ENCODE measurements at places on chromosomes 13 and 19.

GRCh38 chr13:36069881-36070366 lies 61.3 kb downstream of the DCLK1 start:
- peak; percentile 68 for DNase-seq

DNA sequence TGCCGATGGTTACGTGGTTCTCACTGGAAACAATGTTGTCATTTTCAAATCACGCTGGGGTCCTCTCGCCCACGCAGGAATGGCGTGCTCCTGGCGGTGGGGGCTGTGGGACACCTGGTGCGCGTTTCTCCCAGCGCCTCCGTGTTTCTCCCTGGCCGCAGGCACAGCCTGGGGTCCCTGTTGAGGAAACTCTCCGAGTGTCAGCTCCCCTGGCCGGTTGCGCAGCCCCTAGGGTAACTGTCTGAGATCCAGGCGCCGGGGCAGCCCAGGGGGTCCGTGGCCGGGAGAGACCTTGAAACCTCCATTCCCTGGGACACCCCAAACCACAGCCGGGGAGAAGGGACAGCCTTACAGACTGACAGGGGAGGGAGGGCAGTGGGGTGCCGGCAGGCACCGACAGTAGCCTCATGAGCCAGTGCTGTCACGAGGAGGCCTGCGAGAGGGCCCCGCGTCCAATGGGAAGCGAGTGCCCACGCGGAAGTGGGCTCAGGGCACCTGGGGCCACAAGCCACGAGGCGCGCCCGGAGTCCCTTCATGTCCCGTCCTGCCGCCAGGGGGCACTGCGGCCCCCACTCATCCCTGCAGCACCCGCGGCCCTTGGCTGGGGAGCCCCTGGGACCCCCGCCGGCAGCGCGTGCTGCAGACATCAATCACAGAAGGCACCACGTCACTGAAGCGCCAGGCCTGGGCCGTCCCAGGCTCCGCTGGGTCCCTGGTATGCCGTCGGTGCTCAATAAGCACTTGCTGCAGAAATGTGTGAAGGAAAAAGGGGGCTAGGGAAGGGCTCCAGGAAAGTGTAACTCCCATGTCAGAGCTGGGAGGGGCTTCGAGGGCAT lies 9.5 kb downstream of the ADAMTSL5 start:
- no peak for DNase-seq

GRCh38 chr13:98974053-98974452 lies 3.8 kb downstream of the DOCK9 start:
- no peak for DNase-seq

DNA sequence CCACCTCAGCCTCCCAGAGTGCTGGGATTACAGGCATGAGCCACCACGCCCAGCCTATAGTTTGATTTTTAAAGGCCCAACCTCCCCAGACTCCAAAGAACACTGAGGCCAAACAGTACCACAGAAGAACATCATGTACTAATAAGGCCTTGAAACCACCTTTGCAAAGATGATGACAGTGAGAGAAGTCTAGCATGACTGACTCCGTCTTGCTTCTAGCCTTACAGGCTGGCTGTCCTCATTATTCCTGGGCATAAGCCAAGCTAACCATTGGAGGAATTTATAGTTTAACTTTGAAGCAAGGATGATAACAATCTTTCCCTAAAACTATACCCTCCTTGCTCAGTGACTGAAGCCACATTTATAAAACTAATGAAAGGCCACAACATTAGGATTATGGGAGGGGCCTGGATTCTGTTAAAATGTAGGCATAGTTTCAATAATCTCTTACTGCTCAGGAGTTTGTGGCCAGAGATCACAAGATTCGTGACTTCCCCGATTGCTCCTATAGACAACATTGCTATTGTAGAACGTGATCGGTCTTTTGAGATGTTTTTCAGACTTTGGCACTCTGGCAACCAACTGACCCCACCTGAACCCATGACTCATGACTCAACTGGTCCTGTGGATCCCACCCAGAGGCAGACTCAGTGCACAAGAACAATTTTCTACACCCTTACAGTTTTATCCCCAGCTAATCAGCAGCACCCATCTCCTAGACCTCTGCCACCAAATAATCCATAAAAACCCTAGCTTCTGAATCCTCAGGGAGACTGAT lies 17.6 kb downstream of the GPR42 start:
- DNase-seq, result no peak

GRCh38 chr13:32010136-32010535 lies 21.4 kb upstream of the FRY start:
- no peak for DNase-seq

- no peak for DNase-seq
Observed at GRCh38 chr13:48643159-48643558, 10.6 kb upstream of the CYSLTR2 start.

- no peak for DNase-seq
Observed at GRCh38 chr13:39692660-39693438, 37.4 kb downstream of the COG6 start.

DNA sequence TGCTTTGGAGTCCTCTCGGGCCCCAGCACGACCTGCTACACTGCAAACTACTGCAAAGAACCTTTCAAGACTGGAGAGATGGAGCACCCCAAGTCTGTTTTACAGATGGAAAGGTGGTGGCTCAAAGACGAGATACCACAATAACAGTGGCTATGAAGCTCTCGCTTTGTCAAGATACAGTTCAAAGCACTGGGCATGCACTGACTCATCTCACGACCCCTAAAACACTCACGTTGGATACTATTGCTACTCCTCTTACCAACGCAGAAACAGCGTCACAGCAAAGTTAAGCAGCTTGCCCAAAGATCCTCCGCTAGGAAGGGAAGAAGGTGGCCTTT lies 24.0 kb upstream of the LAIR1 start:
- DNase-seq, result no peak

DNA sequence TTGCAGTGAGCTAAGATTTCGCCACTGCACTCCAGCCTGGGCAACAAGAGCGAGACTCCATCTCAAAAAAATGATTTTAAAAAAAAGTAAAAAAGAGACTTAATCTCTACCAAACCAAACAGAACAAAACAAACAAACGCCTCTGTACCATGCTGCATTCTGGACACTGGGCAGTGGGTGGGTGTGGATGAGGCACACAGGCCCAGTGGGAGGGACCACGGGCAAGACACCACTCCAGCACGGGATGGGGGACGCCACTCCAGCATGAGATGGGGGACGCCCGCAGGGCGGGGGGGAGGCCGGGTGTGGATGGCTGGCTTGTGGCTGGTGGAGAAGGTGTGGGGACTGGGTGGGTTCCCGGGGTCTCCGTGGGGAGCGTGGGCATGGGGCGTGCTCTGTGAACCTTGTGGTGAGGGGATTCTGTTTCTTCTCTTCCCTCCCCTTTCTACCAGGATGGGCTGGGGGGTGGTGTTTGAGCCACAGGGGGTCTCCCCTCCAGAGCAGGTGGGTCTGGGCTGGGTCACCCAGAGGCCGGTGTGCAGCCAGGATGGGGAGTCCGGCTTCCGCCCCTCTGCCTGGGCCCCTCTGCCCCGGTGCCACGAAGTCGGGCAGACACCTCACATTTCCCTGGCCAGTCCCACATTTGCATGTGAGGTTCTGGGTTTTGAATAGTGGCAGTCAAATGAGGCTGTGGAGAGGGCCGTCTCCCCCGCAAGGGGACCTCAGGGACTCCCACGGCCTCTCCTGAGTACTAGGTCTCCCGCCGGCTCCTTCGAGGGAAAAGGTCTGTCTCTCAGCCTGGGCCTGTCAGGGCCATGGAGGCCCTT lies 23.9 kb upstream of the MATK start:
- no peak for DNase-seq

DNA sequence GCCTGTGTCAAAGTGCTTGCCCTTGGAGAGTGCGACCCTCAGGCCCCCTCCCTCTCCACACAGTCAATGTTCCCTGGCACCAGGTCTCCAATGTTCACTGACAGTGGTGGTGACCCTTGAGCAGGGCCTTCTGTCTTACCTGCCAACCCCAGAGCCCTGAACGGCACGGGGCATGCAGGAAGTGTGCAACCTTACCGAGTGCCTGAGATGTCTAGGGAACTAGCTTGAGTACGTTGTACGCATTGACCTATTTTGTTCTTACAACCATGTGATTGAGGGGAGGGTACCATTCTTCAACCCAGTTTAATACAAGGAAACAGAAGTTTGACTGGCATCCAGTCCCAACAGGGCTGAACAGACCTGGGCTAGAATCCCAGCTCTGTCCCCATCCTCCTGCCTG lies 13.2 kb downstream of the MAG start:
- no peak for DNase-seq

- DNase-seq, result no peak
Observed at GRCh38 chr19:30022659-30023058, 80.6 kb downstream of the URI1 start.

Measured in fibroblast of the conjunctiva (primary cell).